ENCODE measurements at places on chromosomes 1 and 21.

DNA sequence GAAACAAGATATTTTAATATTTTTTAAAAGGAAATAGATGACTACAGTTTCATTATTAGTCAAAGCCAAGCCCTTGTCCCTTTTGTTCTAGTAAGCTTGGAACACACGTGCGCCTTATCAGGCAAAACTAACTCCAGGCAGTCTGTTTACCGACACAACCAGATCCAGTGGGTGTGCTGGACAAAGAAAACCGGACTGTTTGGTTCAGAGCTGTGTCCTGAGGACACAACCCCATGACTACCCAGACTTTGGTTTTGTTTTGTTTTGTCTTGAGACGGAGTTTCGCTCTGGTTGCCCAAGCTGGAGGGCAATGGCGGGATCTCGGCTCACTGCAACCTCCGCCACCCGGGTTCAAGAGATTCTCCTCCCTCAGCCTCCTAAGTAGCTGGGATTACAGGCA lies 13.9 kb upstream of the RHOU start:
- no peak for DNase-seq

DNA sequence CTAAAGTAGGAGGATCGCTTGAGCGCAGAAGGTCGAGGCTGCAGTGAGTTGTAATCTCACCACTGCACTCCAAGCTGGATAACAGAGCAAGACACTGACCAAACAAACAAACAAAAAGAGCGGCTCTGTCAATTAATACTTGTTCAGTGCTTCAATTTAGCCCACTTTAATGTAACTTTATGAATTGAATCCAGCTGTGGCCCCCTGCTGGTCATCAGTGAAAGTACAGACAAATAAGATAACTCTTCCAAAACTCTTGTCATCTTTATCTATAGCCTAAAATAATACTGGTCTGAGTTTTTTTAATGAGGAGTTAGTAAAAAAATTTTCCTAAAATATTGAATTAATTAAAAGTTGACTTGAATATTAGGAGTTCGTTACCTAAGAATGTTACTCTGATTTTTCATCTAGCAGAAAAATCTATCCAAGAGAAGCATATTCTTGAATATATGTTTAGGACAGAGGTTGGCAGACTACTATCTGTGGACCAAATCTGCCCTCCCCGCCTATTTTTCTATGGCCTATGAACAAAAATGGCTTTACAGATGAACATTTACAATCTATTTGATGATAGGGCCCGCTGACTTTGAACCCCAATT lies 26.1 kb downstream of the ATP5PF start:
- peak; percentile 50 for DNase-seq

DNA sequence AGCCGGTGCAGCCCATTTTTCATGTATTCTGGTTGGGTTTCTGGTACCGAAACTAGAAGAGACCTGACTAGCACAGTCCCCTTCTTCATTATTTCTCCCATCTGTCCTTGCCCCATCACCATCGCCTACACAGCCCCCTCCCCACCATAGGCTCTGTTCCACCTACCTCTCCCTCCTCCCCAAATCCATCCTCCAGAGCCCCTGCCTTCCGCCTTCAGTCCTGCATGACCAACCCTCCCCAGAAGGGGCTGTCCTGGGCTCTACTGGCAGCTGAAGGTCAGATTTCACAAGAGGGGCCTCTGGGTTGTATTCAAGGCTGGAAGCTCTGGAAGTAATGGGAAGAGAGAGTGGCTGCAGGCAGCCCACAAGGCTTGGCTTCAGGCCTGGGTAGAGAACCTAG lies 55.2 kb downstream of the SDC3 start:
- DNase-seq = no peak

DNA sequence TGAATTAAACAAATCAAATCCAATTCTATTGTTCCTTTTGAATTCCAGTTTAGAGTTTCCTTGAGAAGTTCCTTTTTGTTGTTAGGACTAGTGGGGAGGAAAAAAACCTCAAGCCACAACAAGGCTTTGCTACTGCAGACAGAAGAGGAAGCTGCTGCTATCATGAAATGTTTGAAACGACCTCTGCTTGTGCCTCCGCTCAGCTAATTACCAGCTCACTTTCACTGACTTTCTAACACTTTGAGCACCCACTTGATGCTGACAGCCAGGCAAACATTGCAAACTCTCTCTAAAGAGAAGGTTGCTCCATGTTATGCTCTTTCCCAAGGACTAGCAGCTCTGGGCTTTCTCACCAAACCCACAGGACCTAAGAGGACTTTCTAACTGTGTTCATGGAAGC lies 203.9 kb upstream of the PROX1 start:
- no peak for DNase-seq

- no peak for DNase-seq
Measured at GRCh38 chr1:204837440-204838084, 33.1 kb upstream of the NFASC start.

GRCh38 chr1:80659161-80659560 lies 1141.6 kb upstream of the ADGRL2 start:
- no peak for DNase-seq

DNA sequence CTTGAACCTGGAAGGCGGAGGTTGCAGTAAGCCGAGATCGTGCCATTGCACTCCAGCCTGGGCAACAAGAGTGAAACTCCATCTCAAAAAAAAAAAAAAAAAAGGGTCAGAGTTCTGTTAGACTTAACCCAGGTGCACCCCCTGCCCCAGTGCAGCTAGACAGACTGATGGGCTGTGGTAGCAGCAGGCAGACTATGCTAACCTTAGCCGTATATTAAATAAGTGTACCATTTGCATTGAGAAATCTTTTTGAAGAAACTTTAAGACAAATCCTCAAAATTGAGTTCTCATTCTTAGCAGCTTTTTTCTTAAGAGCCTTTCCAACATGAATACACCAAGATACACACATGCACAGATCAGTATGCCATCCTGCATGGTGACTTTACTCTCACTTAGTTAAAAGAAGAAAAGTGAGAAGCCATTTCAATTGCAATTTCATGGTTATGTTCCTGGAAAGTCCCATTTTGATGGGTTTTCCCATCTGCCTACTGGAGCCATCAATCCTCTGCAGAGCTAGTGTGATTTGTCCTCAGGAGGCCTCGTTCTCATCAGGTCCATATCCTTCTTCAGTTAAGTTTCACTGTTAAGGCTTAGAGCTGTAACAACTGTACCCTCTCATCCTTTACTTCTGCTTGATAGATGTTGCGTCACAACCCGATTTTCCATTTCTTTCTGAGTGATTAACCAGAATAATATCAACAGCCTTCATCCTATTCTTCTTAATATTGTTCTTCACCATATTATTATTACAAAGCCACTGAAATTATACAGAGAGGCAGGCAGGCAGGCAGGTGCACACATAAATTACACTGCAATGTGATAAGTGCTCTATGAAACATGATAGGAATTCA lies 7.3 kb downstream of the FCRLB start:
- no peak for DNase-seq

DNA sequence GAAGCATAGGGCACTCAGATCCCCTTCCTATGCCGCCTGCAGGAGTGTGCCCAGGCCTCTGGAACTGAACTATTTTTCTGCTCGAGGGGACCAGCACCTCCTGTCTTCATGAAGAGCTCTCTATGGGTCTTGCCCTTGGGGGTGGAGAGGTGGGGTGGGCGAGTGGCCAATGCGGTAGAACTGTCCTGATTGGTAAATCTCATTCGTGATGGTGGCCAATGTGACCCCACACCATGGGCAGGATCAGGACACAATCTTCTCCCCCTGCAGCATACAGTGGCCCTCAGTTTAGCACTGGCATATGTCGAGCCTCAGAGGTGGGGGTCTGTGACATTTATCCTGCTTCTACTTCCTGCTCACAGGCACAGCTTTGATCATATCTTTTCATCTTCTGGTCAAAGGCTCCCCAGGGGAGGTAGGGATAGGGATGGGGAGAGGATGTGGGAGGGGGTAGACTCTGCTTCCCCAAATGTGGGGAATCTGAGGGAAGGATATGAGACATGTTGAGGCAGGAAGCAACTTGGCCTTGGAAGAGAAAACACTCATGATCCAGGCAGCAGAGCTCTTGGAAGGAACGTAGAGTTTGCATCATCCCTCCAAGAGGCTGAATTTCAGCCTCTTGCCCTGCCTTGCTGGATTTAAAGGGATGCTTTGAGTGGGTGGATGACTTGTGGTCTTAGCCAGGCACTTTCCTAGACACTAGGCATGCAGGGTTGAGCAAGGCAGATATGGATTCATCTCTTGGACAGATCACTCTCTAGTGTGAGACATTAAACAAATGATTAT lies 81.8 kb downstream of the LAMC2 start:
- no peak for DNase-seq

DNA sequence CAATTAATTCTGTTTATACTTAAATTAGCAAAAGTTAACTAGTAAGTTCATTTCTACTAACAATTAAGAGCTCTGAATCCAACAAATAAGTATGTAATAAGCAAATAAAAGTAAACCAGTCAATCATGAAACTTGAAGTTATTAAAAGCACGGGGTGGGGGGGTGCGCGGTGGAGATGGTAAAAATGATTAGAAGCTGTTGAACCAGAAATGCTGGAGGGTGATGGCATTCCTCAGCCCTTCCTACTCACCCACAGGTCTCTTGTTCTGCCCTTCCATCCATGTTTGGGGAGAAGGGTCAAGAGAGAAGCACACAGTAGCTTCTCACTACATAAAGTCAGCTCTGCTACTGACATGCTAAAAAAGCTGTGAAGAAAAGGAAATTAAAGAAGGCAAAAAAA lies 63.5 kb downstream of the AKT3 start:
- DNase-seq = no peak

- no peak for DNase-seq
Measured at GRCh38 chr1:177796561-177796960, 173.3 kb downstream of the SEC16B start.

DNA sequence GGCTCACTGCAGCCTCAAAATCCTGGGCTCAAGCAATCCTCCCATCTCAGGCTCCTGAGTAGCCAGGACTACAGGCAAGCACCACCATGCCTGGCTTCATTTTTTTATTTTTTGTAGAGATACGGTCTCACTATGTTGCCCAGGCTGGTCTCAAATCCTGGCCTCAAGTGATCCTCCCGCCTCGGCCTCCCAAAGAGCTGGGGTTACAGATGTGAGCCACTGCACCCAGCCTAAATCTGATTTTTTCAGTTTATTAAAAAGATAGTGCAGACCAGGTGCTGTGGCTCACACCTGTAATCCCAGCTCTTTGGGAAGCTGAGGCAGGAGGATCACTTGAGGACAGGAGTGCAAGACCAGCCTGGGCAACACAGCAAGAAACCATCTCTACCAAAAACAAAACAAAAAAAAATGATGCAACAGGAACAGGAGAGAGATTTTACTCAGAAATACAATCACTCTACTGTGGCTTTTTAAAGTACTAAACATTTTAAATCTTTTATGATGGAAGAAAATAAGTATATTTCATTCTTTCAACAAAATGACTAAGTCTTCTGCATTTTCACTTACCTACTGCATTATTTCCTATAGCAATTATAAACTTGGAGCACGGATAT lies 1.9 kb downstream of the PSMG1 start:
- DNase-seq = no peak

DNA sequence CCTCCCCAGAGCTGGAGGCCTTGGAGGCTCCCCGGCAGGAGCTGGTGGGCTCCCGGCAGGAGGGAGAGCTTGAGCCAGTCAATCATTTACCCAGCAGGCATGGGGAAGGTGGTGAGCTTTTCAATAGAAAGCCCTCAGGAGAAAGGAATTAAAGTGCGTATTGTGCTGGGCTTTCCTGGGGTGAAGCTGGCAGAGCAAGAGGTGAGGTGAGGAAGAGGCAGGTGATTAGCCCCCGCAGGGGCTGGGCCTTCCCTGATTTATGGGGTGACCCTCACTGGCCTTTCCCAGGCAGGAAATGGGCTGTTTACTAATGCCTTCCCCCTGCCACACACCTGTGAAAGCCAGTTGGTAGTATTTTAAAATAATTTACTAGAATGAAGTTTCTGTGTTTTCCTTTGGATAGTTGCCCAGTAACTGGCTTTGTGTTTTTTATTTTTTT lies 25.8 kb downstream of the CLDN14 start:
- DNase-seq = no peak

- no peak for DNase-seq
Measured at GRCh38 chr1:164688791-164689190, 129.8 kb downstream of the PBX1 start.

DNA sequence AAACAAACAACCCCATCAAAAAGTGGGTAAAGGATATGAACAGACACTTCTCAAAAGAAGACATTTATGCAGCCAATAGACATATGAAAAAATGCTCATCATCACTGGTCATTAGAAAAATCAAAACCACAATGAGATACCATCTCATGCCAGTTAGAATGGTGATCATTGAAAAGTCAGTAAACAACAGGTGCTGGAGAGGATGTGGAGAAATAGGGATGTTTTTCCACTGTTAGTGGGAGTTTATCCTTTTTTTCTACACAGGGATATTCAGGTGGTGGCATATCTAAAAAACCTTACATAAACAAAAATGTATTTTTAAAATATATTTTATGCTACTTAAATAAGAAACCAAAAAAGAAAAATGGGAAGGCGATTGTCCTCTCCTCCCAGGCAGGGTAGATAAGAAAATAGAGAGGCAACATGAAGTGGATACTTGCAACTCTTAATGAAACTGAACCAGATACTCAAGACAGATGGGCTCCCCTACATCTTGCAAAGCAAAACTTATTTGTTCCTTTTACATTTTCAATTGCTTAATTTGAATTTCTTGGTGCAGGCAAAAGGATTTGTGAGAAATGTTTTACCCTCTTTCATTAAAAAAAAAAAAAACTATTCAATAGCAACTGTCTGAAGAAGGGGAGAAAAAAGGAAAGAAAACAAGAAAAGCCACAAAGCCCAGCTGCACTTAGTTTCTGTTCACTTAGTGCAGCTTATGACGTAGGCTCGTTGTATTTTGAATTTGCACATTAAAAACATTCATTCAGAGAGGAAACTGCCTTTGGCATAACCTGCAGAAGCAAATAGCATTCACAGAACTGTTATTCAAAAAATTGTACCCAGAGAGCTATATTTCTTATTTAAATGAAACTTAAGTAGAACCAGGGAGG lies 36.9 kb upstream of the RGS1 start:
- DNase-seq = peak; percentile 15

- DNase-seq = peak; percentile 22
Measured at GRCh38 chr1:41980827-41981653, 62.3 kb upstream of the HIVEP3 start.

GRCh38 chr1:38872401-38873026 lies 634 bp downstream of the MYCBP start:
- DNase-seq = peak; percentile 28

- no peak for DNase-seq
Measured at GRCh38 chr1:205943245-205943644, at the start of gene SLC26A9. SLC26A9 (minus strand) TSS chr1:205943456; CDS start chr1:205935820, 7,636 bp downstream.

DNA sequence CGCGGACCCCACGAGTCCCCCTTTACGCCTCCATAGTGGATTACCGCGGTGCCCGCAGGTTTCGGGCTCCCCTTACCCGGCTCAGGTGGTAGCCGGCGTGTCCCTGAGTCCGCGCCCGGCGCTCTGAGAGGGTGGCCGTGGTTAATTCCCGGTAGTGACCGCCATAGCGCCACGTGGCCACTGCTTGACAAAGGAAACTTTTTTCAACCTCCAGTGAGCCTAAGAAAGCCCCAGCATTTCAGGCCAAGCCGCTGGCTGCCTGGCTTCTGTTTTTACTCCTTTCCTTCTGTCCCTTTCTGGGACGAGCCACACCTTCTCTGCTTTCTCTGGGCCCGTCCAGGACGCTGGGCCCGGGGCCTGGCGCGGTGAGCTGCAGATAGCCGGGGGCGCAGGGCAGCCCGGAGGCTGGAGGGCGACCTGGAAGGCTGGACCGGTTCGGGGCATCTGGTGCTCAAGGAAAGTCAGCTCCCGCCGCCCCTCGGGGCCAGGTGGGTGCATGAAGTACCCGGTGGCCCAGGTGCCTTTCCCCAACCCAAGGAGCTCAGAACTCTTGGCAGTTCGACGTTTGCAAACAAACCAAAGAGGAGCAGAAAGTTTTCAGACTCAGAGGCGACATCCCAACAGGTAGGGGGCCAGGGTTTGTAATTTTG lies 540 bp upstream of the C1orf198 start:
- peak; percentile 65 for DNase-seq
